Dermis blood vessel endothelial cell (primary cell): ENCODE measurements at places on chromosomes 5 and 9. TPM values are rescaled to one million over a fixed set of nuclear protein-coding genes. Genes with fewer than 3 reads are reported as not detected.

The OR1L6 gene
- not detected in 2 replicates for total RNA-seq

The PDE8B gene
- total RNA-seq: under 0.01 TPM in 2 replicates

The STK32A gene
- total RNA-seq: not detected in 2 replicates

The PCDHB5 gene
- 1.2 and 1.7 TPM in 2 replicates for total RNA-seq

The NME5 gene
- total RNA-seq: 1.5 and 2.4 TPM in 2 replicates

The AGXT2 gene
- 0.05 TPM in 1 of 2 replicates, not detected in the other for total RNA-seq

The SCGB3A2 gene
- total RNA-seq: not detected in 2 replicates

The DMGDH gene
- total RNA-seq: 0.68 and 1.4 TPM in 2 replicates

The EIF4E1B gene
- not detected in 2 replicates for total RNA-seq

The FBLL1 gene
- 0.74 and 1.4 TPM in 2 replicates for total RNA-seq

The SLC4A9 gene
- not detected in 2 replicates for total RNA-seq

The CFAP157 gene
- total RNA-seq: not detected in 2 replicates

The PLAC8L1 gene
- total RNA-seq: not detected in 2 replicates

The GPRIN1 gene
- total RNA-seq: 7.7 and 8.7 TPM in 2 replicates

- peak; percentile 57 for DNase-seq
These were observed 16.9 kb downstream of the CLTA start for GRCh38 chr9:36207546-36208012.

- DNase-seq: peak; percentile 16
These were observed 34.6 kb upstream of the WDR38 start for GRCh38 chr9:124818431-124819281.

GRCh38 chr9:121774715-121775613 lies 123.5 kb downstream of the DAB2IP start:
- no peak for DNase-seq

- no peak for DNase-seq
These were observed 242.9 kb upstream of the TRPM3 start for GRCh38 chr9:71364186-71364955.

GRCh38 chr9:96856363-96857286 lies 2.3 kb upstream of the ZNF782 start:
- peak; percentile 84 for DNase-seq

DNA sequence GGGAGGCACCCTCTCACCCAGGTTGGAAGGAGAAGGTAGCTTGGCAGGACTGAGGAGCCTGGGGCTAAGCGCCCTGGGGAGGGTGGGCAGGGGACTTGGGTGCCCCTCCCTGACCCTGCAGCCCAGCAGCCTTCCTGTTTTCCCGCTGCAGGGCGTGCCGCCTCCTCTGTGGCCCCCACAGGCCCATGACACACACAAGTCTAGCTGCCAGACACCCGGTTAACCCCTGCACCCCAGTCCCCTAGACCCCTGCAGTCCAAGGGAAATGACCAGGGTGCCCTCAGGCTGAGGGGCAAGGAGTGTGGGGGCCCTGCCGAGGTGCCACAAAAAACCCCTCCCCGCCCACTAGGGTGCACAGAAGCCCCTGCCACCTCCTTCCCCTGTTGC lies 33.0 kb downstream of the GOLGA2 start:
- DNase-seq: no peak

DNA sequence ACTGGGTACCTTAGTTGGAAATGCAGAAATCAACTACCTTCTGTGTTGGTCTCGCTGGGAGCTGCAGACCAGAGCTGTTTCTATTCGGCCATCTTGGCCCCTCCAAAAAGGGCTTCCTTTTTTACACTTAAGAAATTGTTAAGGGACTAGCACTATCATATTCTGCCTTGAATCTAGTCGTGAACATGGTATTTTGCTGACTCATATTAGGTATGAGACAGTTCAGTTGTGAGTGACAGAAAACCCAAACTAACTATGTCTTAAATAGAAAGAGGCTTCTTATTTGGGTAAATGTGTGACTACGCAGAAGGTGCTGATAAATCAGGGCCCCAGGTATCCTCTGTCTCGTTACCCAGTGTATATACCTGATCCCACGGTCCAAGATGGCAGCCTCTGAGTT lies 298.2 kb downstream of the EDIL3 start:
- DNase-seq: no peak

DNA sequence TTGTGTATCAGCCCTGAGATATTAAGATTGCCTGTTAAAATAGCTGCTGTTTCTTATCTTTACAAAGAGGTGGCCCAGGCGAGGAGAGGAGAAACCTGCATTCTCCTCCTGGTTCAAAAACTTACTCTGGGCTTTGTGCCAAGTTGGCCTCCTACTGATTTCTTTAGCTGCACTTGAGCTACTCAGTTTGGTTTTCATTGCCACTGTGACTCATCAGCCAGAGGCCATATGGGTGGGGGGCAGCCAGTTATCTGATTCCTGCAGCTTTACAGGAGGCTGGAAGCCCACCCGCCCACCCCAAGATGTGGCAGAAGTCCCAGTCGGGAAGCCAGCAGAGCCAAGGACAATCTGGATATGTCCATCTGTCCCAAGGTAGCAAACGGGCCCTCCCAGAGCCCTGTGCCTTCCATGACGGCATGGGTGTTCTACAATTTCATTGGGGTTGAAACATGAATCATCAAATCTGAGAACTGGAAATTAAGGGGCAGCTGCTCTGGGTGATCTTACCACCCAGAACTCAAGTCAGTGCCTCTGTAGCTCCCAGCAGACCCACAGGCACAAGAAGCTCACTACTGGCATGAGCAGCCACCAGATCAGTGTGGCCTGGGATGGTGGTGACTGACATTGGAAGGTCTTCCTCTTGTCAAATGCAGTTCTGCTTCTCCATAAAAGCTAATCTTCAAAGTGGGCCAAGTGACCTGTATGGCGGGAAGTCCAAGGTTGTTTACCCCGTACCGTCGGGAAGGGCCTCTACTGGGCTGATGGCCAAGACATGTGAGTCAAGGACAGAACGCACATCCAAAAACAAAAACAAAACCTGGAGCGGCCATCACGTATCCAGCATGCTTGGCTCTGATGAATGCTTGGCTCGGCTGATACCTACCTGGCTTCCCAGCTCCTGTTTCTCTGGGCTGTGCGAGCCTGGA lies 15.6 kb downstream of the FCN2 start:
- peak; percentile 88 for DNase-seq

DNA sequence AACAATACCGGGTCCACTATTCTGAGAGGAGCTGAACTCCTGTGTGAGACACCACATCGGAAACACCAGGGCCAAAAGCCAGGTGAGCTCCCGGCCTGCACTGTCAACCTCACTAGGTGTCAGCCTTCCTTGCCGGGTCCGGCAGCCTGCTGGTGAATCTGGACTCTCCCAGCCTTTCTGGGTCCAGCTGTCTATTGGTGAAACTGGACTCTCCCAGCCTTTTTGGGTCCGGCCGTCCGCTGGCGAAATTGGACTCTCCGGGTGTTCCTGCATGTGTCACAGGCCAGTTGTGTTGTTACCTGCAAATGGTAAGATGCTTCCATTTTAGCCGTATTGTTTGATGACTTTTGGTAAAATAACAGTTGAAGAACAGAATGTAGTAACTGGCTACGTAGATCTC lies 801.5 kb downstream of the CDH9 start:
- no peak for DNase-seq

- DNase-seq: no peak
These were observed 19.2 kb downstream of the ADCY2 start for GRCh38 chr5:7415123-7415522.

- no peak for DNase-seq
These were observed 161.1 kb downstream of the GABBR2 start for GRCh38 chr9:98547606-98548005.

- DNase-seq: no peak
These were observed 235.3 kb downstream of the GABRB2 start for GRCh38 chr5:161311146-161311708.

DNA sequence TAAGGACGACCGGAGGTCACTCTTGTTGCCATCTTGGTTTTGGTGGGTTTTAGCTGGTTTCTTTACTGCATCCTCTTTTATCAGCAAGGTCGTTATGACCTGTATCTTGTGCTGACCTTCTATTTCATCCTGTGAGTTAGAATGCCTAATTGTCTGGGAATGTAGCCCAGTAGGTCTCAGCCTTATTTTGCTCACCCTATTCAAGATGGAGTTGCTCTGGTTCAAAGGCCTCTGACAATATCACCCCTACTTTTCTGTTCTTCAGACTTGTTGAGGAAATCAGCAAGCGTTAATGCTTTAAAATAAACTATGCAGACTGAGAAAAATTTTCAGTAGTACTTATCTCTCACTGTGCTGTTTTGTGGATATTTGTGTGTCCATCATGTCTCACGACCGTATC lies 92.6 kb downstream of the MTRR start:
- DNase-seq: no peak

GRCh38 chr9:137619240-137620047 lies 639 bp downstream of the EHMT1 start:
- DNase-seq: peak; percentile 62

DNA sequence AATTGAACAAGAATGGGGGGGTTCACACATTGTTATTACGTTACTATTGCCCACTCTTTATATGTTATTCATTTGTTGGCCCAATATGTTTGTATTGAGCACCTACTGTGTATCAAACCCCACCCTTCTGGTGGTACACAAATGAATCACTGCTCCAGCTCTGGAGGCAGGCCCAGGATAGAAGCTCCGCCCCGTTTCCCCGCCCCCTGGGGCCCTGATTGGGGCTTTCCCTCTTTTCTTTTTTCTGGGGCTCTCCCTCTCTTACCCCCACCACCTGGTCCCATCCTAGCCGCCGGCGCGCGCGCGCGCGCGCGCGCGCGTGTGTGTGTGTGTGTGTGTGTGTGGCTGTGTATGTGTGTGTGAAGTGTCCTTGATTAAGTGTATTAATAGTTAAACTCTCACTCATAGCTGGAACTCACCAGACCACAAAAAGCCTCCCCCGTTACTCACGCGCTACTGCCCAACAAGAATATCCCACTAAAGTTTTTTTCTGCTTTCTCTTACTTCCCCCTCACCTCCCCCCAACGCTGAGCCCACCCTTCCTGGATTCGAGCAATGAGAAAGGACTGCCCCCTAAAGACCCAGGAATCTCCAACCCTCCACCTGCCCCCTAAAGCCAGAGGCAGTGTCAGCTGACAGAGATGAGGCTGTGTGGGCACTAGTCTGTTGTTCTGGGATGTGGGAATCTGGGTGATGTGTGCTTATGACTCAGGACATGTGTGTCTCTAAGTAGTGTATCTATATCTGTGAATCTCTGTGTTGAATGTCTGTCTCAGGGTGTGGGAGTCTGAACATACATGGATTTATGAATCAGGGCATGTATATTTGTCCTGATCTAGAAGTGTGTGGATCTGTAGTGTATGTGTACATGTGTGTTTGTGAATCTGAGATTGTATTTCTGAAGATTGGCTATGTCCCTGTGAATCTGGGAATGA lies 4.0 kb downstream of the CXXC5 start:
- DNase-seq: peak; percentile 65

- no peak for DNase-seq
These were observed 57.7 kb downstream of the MAT2B start for GRCh38 chr5:163563112-163563511.

GRCh38 chr5:2192496-2192895 lies 309.8 kb upstream of the IRX4 start:
- DNase-seq: no peak

- DNase-seq: peak; percentile 69
These were observed at the start of gene GADD45G for GRCh38 chr9:89604729-89605464. GADD45G (plus strand) TSS chr9:89605012; CDS start chr9:89605122, 110 bp downstream.

- peak; percentile 19 for DNase-seq
These were observed 8.3 kb downstream of the PPIC start for GRCh38 chr5:123028222-123028621.

- peak; percentile 58 for DNase-seq
These were observed 1.5 kb downstream of the CTNNA1 start for GRCh38 chr5:138754699-138755057.

DNA sequence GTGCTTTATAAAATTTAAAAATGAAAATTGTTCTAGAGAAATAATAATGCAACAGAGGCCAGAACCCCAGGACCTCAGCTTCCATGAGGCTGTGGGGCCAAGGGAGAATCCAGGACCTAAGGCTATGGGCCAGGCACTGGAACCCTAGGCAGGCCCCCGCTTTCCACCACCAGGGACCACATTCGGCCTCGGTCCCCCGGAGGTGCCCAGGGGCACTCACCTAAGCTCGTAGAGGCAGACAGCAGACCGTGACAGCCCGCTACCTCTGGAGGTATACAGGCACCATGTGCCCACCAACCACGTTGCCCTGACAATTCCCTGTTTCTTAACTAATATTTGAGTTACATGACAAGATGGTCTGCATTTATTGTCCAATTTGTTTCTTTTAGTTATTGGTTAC lies 49.5 kb upstream of the MROH2B start:
- no peak for DNase-seq

- peak; percentile 76 for DNase-seq
These were observed 18.6 kb upstream of the NKD2 start for GRCh38 chr5:989961-990530.

DNA sequence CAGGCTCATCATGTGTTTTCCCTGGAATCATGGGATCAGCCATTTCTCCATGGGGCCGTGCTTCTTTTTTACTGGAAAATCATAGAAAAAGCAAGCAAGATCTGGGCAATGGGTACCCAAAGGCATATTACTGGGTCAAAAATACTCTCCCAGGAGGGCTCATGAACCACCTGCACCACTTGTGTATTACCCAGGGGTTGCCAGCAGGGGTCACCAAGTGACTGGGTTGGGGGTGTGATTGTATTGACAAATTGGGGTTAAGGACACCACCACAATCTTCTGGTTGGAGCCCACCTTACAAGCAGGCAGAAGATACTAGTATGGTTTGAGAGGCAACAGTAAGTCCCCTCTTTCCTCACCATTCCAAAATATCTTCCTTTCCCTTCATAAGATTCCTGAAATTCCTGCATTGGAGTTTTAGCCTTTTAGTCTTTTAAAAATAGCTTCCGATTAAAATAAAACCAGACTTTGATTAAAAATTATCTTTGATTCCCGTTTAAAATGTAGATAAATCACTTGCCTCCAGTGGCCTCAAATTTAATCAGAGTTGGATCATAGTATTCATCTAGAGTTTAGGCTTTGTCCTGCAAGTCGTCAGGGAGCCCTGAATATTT lies 603.3 kb downstream of the KIF4B start:
- DNase-seq: no peak

- DNase-seq: no peak
These were observed 14.9 kb upstream of the CERCAM start for GRCh38 chr9:128405780-128406171.

DNA sequence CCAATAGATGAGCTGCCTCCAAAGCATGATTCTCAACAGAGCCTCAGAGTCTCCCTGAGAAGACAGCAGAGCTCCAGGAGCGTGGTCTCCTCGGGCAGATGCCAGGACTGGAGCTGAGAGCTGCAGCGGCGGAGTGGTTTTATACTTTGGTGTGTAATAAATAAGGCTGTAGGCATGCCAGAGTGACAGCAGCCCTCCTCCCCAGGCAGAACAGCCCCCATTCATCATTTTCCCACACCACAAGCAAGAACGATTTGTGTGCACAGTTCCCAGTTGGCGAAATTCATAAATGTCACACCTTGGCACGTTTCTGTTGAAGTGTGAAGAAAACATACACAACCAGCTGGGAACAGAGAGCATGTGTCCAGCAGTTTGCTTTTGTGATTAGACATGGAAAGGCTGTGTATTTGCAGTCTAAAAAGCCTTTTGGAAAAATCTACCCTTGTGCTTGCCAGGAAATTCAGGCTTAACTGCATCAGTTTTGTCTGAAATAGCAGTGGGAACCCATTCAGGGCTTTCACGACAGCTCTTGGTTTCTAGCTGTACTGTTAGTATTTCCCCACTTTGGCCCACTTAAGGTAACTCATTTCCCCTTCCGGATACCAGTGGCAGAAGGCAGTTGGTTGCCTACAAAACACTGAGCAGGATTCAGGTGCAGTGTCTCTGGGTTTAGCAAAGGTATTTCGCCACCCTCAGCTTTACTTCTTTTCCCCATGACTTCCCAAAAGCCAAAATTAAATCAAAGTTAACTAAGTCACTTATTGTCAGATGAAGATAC lies at the start of gene C1QTNF3:
Gene C1QTNF3, minus strand, starts transcription at position 115 of the 778 bp plus-strand sequence. Its CDS starts 88 bp downstream, at position 27.
- peak; percentile 16 for DNase-seq
